WERI-Rb-1 (cell line): ENCODE measurements at places on chromosomes 1 and 21.
A peak's percentile ranks its signal among the peaks of the same experiment; 100 is the strongest.

GRCh38 chr1:150551051-150551783 lies 2.0 kb downstream of the ADAMTSL4 start:
- DNase-seq: no peak

DNA sequence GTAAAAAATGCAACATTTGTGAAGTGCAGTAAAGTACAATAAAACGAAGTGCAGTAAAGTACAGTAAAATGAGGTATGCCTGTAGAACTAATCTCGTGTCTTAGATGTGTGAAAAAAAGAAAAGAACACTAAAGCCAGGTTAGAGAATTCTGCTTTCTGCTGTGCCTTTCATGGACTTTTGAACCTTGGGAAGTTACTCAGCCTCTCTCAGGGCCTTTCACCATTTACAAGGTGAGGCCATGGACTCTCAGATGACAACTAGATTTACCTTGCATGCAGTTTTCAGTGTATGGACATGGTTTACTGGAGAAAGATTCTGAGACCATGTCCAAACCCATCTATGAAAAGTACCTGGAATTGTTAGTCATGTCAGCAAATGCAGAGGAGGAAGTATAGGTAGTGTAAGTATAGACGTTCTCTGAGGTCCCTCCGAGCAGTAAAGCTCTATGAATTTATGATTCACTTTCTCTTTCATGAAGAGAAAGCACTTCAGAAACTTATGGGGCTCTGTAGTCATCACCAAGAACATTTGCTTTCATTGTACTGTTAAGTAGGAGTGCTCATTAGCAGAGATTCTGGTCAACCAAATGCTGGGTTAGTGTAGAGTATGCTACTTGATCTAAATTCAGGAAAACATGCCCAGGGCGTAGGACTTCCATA lies 143.1 kb downstream of the CACNA1E start:
- DNase-seq: no peak

DNA sequence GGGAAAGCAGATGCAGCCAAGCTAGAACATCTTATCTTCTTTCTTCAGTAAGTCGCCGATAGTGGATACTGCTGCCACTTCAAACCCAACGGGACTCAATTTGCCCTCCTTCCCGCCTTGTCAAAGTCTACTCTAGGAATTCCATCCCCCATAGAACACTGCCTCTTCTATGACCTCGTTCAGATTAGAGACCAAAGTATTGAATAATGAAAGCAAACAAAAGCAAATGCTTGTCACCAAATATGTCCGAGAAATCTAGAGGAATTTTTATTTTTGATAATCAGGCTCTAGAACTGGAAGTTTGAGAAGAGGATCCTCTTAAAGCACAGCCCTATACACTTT lies 853 bp upstream of the RRAGC start:
- no peak for DNase-seq

DNA sequence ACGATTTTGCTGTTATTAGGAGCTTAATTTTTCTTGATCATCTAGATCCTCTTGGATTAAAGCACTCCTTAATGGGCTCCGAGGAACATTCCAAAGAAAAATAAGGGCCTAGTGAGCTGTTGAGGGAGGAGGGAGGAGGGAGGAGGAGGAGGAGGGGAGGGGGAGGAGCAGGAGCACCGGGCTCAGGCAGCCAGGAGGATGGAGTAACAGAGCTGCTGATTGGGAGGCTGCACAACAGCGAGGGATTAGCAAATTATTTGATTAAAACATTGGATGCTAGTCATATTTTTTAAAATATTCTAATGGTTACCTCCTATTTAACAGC lies 302.1 kb upstream of the RRP15 start:
- DNase-seq: peak; percentile 38

DNA sequence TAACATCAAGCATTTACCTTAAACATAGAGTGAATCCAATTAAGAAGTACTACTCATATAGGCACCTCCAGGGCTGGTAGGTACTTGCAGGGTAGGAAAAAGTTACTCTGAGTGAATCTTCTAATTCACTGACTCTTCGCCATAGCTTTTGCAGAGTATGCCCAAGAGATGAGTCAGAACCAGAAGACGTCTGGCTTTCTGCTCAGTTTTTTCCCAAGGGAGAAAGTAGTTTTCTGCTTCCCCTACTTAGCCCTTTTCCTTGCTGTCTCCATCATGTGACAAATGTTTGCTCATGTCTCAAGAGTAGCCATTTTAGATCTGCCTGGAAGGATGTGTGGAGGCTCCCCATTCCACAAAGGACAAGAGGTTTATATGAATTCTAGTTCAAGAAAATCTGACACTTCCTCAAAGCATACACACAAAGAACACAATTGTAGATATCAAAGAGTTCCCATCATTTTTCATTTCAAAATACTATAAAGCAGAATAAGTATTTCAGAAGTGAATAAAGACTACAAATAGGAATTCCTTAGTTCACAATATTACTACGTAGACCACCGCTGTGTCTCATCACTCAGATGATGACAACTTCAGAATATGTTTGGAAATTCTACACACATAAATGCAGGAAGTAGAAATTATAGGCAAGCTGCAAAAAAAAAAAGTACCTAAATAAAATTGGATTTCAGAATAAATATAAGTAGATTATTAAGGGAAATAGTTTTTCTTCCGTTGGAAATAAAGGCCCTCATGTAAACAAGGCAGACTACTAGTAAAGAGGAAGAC lies 98.5 kb downstream of the ASH1L start:
- no peak for DNase-seq

DNA sequence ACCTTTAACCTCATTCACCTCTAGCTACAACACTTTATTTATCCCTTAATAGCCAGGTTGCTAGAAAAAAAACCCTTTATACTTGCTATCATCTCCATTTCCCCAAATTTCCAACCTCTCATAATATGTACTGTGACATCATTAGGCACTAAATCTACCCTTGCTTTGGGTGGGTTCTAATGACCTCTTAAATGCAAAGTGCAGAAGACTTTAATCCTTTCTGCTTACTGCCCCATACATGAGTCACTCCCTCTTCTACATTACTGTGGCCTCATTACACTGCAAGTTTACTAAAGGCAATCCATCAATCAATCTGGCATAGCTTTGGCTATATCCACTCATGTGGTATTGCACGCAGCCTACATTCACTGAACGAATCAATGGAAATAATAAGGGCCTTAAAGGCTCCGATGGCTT lies 353.3 kb downstream of the SMYD3 start:
- DNase-seq: no peak

- no peak for DNase-seq
Measured at GRCh38 chr1:197782722-197783360, 7.6 kb upstream of the DENND1B start.

DNA sequence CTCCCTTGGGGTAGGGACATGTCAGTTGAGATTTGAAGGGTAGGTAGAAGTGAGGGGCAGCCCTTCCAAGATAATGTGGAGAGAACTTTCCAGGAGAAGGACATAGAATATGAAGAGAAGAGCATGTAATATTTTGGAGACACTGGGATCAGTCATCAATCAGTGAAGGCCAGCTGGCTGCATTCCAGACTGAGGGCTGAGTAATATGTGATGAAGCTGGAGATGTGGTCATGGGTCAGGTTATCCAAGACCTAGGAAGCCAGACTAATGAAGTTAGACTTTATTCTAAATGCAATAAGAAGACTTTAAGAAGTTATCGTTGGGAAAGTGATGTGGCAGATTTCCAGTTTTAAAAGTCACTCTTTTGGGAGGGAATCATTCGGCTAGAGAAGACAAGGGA lies 262.0 kb downstream of the HMCN1 start:
- no peak for DNase-seq

DNA sequence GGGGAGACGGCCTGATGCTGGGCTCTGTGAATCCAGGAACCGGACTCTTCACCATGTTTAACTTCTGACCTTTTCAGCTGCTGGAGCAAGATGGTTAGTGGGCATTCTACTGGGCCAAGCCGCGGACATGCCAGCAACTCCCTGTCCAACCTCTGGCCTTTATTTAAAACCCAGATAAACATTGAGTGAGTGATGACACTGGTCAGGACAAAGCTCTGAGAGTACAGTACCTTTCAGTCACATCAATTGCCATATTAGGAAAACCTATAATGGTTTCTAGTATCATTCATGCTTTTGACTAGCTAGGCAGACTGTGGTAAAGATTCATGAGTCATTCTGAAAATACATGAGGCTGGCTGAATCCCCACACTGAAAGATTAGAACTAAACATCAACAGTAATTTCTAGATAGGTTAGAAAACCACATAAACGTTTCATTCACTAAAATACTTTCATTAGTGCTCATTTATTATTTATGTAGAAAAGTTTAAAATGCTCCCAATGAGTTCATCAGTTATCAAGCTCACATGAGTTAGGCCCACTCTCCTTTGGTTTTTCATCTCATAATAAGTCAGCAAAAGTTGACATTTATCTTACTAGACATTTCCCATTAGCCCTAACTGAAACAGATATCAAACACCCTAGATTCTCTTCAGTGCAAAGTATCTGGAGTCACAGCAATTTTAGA lies 7.1 kb upstream of the ACTA1 start:
- DNase-seq: no peak

DNA sequence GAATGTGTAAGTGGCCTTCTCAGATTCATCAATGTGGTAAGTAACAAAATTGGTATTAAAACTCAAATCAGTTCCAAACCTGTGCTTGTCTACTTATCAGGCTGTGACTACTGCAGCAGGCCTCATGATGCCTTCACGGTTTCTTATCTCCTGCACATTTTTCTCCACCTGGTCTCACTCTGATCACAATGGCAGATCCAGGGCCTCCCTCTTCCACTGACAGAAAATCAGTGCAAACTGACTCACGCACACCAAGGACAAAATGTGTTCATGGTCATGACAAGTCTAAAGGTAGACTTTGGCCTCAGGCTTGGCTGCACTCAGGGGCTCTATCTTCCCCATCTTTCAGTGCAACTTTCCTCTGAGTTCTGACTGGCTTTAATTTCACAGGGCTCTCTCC lies 56.7 kb upstream of the ATP1A1 start:
- no peak for DNase-seq

DNA sequence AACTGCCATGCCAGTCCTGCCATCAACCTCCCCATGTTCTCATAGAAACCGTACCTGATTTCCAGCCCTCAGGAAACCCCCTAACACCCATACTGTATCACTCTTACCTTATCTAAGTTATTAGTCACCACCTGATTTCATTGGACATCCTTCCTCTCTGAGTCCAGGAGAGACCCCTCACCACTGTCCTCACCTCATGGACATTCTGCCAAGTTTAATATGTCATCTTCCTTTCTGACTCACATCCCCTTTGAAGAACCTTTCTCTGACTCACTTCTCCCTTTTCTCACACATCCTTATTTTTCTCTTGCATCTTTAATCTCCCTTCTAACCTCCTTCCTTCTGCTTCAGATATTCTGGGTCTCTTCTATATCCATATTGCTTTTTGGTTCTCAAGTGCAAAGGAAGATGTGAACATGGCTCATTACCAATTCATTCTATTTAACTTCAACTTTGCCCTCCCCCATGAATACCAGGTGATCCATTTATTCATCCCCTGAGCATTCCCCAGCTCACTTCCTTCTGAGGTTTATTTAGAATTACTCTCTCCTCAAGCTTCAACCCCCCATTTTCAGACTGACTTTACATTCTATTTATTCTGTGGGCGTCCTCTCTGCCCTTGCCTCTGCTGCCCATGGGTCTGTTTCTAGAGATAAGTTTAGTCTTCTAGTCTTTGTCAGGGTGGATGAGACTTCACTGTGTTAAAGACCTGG lies 206.8 kb upstream of the ESRRG start:
- no peak for DNase-seq

GRCh38 chr1:168321945-168322344 lies 41.3 kb downstream of the TBX19 start:
- no peak for DNase-seq

DNA sequence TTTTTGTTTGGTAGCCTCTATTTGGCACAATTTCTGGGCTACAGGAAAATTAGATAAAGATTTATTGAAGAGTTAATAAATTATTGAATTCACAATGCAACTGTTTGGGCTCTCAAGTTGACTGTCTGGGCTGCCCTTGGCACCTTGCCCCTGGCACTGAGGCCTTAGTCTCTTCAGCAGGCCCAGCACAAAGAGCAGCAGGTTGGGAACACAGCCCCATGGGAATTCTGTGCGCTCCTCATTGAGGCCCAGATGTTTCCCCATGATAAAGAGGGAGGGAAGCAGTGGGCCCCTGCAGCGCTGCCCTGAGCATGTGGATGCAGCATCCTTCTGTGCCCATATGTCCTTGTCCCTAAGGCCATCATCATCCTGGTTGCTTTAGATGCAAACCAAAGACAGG lies 2.9 kb downstream of the CRNN start:
- no peak for DNase-seq

- DNase-seq: peak; percentile 84
Measured at GRCh38 chr1:156584813-156585212, 5.3 kb downstream of the TTC24 start.

- DNase-seq: no peak
Measured at GRCh38 chr1:224510880-224511645, 76.5 kb upstream of the WDR26 start.

DNA sequence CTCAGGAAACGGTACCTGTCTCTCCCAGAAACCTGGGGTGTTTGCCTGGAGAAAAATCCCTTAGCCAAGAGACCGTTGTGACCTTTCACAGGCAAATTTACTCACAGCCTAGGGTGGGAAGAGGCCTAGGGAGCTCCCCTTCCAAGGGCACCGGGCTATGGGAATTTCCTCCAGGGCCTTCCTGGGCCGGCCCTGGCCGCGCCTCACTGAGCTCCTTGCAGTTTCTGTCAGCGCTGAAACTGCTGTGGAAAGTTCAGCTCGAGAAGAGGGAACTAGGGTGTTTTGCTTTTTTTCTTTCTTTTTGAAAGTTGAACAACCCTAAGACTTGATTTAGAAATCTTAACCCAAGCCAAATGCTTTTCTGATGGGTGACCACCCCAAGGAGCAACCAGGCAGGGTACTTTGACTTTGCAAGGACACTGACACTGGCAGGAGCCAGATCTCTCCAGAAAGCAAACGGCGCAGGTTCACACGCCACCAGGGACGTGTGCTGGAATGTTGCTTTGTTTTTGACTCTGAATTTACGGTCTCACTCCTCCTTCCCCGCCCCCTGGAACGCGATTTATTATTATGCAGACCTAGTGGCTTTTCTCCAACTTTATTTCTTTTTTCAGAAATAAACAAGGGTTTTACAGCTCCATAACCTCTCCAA lies 229.6 kb upstream of the JUN start:
- DNase-seq: no peak

- DNase-seq: no peak
Measured at GRCh38 chr1:24325587-24326449, 6.7 kb downstream of the GRHL3 start.

- no peak for DNase-seq
Measured at GRCh38 chr1:208269338-208269666, 25.1 kb upstream of the PLXNA2 start.

- DNase-seq: no peak
Measured at GRCh38 chr21:37432710-37433455, 66.3 kb downstream of the DYRK1A start.

DNA sequence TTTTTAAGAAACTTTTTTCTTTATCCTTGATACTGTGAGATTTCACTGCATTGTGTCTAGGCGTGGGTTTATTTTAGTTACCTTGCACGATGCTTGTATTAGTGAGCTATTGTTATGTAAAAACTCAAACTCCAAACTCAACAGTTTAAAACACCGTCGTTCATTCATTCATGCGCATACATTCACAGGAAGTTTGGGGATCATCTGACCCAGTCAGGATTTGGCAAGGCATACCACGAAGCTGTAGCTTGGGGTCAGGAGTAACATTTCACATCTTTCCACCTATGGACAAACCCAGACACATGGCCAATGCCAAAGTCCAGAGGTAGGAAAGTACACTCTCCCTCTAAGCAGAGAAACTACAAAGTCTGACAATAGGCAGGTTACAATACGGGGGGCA lies 324.6 kb upstream of the CHRM3 start:
- DNase-seq: no peak

GRCh38 chr1:53412285-53413174 lies 46.7 kb upstream of the DMRTB1 start:
- DNase-seq: no peak
